ENCODE measurements at places on chromosomes 5 and 9.

DNA sequence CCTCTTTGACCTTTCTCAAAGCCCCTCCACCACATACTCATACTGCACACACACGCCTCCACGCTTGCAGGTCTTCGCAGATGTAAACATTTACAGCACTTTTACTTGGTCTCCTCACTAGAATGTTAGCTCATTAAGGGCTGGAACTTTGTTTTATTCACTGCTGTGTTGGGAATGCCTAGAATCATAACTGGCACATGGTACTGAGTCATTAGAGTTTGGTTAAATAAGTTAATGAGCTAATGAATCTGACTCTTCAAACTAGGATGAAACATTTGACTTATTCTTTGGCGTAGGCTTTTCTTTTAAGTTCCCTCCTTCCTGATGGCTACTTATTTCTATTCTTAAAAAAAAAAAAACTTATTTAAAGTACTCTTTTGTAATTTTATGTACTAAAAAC, 28.9 kb downstream of the MAN2A1 start:
- DNase-seq = no peak

GRCh38 chr5:72499730-72500129, 7.5 kb downstream of the ZNF366 start:
- DNase-seq = no peak

DNA sequence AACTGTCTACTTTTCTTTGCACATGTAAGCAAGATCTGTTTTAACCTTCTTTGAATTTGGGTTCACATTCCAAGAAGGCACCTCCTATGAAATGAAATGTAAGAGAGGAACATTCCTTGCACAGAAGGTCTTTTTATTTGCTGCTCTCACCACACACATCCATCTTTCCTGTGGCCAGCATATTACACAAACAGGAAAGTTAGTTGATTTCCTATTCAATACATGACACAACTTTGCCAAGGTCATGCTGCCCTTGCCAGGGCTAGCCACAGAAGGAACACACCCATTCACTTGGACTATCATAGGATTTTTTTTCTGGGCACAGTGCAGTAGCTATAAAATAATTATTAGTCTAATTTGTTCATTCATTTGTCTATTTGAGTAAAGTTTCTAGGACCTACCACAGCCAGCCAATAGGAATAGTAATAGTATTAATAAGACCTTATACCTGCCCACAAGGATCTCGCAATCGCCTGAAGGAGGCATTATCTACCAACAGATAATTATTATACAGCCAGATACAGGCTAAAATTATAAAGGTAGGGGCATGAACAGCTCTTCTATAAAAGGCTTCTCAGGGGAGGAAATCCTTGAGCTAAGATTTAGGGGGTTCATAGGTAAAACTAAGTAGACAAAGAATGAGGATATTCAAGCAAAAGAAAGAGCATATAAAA, 78.1 kb upstream of the NREP start:
- DNase-seq = no peak

GRCh38 chr9:93261281-93261680, 77.3 kb downstream of the WNK2 start:
- no peak for DNase-seq

DNA sequence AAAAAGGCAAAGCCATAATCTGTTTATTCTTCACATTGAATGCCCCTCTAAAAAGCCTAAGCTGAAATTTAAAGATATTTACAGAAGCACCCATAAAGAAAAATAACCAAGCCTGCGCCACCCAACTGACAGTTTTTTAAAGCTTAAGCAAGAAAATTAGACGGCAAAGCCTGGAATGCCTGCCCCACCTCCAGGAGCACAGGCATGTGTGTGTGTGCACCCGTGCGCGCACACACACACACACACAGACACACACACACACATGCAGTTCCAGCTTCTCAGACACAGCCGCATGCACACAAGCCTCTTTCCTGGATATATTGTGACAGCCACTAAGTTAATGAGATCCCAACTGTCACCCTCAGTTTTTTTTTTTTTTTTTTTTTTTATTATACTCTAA, 88.2 kb downstream of the FRMD3 start:
- DNase-seq = no peak

DNA sequence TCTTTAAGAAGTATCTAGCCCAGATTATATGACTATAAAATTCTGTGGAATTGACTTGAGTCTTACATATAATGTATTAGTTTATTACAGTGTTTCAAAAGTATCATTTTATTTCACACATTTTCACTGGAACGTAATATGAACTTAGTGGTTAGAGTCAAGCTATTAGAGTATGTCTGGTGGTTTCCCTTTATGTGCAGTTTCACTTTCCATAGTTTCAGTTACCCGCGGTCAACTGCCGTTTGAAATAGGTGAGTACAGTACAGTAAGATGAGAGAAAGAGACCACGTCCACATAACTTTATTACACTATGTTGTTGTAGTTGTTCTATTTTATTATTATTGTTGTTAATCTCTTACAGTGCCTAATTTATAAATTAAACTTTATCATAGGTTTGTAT, 50.5 kb downstream of the COMMD10 start:
- DNase-seq = no peak

GRCh38 chr9:3827175-3827574, 301.4 kb upstream of the RFX3 start:
- no peak for DNase-seq

GRCh38 chr5:61279725-61280124, 52.3 kb upstream of the ZSWIM6 start:
- no peak for DNase-seq

GRCh38 chr9:4559261-4560182, 69.3 kb downstream of the SLC1A1 start:
- no peak for DNase-seq

- DNase-seq = no peak
Observed at GRCh38 chr5:142213077-142213476, 104.5 kb downstream of the NDFIP1 start.

DNA sequence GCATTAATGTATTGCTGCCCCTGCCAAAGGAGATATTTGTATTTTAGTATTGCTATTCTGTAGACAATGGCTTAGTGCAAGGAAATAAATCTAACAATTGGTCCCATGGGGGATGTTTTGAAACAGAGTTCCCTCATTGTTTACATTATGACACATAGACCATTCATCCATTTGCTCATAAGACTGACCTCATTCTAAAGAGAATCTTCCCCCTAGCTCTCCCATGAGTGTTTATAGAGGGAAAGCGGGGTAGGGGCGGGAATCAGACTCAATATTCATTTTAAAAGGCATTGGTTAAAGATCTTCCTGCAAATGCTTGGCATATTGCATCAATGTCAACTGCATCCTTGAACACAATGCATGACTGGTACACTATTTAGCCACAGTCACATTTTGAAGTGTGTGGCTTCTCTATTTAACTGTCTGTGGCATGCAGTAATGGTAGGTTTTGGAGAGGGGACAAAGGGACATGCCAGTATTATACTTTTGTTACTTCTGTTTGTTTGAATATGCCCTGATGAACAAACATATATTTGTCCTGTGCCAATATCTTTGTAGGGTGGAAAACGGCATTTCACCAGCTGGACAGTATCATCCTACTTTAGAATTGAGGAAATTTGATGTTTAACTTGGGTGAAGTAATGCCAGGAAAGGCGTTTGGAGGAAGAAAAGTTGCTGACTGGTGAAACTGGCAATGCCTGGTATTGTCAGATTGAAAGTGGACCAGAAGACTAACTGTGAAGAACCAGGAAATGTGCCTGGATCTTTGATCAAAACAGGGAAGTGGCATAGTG, 84.1 kb upstream of the MEGF10 start:
- no peak for DNase-seq

DNA sequence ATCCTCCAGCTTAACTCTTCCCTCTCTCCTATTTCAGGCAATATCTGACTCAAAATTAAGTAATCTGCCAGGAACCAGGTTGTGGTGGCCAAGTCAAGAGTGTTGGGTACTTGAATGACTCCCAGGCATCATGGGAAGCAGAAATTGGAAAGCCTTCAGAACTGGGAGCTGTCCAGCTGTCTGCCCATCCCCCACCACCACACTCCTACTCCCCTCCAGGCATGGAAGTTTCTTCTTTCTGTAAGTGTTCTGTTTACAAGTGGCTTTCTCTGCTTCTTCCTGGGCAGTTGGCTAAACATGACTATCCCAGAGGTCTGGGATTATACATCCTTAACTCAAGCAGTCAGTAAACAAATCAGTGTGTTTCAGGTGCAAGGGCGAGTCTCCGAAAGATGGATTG, 14.6 kb upstream of the PBX3 start:
- no peak for DNase-seq

GRCh38 chr5:122121479-122122465, 7.6 kb upstream of the ZNF474 start:
- no peak for DNase-seq

DNA sequence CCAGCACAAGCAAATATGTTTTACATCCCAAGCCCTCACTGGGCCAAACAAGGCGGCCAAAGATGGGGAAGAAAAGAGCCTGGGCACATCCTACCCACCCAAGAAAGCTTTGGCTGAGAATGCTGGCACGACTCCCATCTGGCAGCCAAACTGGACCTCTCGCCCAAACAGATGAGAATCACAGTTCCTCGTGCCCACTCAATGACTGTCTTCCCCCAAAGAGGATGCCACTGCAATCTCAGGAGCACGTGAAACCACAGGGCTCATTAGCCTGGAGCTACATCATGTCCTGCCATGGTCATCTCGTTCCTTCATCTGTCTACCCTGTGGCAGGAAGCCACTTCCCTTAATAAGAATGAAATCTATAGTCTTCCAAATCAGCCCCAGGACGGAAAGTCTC, 536.8 kb downstream of the BNC2 start:
- no peak for DNase-seq

DNA sequence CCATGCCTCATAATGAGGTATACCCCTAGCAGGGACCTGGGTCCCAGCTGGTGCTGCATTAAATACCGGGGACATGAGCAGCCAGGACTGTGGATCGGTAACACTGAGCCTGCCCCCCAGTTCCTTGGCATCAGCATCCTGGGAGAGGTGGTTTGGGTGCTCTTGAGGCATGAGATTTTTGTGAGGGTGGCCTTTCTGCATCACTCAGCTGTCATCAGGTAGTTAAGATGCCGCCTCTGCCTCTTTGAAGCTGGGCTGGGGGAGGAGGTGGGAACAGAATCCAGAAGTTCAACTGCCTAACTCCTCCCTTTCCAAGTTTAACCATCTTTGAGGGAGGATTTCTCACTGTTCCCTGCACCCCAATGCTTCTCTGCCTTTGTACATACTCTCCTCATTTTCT, 112.7 kb downstream of the PDZD2 start:
- DNase-seq = no peak

GRCh38 chr9:8961186-8961851, 1161.7 kb upstream of the DMAC1 start:
- no peak for DNase-seq

- DNase-seq = no peak
Observed at GRCh38 chr9:17837965-17838364, 259.1 kb downstream of the SH3GL2 start.

DNA sequence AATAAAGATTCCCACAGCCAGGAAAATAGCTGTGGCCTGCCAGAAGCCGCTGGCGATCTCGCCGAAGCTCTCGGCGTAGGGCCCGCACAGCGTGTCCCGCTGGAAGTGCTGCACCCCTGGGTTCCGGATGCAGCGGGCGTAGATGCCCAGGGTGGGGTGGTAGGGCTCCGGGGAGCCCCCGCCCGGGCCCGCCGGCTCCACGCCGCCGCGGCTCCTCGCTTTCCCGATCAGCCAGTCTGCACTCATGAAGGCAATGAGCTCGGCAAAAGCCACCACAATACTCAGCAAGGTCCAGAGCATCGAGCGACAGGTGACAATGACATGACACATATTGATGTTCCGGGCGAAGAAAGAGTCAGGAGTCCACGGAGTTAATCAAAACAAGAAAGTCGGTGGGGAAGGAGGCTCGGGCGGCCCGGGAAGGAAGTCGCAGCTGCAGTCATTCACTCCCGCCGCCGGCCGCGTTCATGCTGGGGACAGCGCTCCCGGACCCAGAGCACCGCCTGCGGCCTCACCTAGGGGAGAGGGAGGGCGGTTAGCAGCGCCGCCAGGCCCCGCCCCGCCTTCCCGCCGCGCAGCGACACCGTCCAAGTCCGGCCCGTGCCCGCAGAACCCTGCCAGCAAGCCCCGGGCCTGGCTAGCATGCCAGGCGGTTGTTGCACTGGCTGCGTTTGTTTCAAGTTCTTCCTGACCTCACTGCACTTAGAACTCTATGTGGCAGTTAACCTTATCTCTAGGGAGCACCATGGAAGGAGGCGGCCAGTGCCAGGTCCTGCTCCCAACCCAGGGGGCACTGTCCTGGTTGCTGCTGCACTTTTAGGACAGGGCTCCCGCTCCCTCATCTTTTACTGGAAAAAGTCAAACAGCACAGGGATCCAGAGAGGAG, 138.4 kb downstream of the LHFPL2 start:
- no peak for DNase-seq

- no peak for DNase-seq
Observed at GRCh38 chr9:15240927-15241326, 66.1 kb downstream of the TTC39B start.

- peak; percentile 2 for DNase-seq
Observed at GRCh38 chr9:123929177-123929869, 603 bp downstream of the DENND1A start.

DNA sequence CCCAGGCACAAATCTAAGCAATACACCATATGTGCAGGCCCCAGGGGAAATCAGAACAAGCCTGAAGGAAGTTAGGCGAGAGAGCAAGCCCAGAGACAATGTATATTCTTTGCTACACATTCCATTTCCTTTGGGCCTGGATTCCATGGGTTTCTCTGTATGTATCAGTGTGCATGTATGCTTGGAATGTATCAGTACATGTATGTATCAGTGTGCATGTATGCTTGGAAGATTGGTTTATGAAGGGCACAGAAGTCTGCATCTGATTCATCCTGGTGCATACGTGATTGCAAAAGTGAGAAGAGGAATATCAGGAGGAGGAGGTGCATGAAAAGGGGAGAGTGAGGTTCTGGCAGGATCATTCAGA, 232.6 kb upstream of the ANKRD55 start:
- DNase-seq = no peak

DNA sequence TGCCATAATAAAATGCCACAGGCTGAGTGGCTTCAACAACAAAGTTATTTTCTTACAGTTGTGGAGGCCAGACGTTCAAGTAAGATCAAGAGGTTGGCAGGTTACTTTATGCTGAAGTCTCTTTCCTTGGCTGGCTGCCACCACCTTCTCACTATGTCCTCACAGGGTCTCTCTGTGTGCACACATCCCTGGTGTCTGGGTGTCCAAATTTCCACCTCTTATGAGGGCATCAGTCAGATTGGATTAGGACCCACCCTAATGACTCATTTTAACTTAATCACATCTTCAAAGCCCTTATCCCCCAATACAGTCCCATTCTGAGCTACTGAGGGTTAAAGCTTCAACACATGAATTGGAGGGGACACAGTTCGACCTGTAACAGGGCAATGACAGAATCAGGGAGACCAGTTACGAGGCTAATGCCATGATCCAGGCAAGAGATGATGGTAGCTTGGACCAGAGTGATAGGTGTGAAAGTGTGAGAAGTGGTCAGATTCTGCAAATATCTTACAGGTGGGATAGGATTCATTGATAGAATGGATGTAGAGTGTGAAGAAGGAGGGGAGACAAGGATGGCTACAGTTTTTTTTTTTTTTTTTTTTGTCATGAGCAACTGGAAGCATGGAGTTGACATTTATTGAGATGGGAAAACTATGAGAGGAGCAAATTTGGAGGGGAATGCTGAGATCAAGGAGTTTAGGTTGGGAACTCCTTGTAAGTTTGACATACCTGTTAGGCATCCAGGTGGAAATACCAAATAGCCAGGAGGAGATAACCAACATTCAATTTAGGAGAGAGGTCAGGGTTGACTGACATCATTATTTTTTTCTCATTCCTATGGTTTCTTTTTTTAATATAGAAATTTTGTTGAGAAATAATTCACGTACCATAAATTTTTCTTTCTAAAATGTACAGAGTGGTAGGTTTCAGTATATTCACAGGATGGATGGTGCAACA, 39.6 kb upstream of the FGF1 start:
- DNase-seq = no peak

- no peak for DNase-seq
Observed at GRCh38 chr9:79353856-79354520, 217.8 kb upstream of the TLE4 start.

Measured in stimulated activated CD8-positive, alpha-beta memory T cell treated with anti-CD3 and anti-CD28 coated beads, Interleukin-15, amount 100 ng/mL, for 4 hours (primary cell).